Naive thymus-derived CD4-positive, alpha-beta T cell (primary cell): ENCODE measurements at places on chromosomes 16 and 17. TPM values are rescaled to one million over a fixed set of nuclear protein-coding genes. Genes with fewer than 3 reads are reported as not detected.

Gene HBQ1
- not detected for total RNA-seq

Gene SCN4A
- 0.08 TPM for total RNA-seq

- H3K36me3 ChIP-seq = no peaks in the 10 kb centered on the region
- DNase-seq = no peak
- H3K4me3 ChIP-seq = no peak overlapping the region
- no peak overlapping the region for H3K27ac ChIP-seq
Observed at GRCh38 chr16:72876981-72877373, 171.0 kb downstream of the ZFHX3 start.

DNA sequence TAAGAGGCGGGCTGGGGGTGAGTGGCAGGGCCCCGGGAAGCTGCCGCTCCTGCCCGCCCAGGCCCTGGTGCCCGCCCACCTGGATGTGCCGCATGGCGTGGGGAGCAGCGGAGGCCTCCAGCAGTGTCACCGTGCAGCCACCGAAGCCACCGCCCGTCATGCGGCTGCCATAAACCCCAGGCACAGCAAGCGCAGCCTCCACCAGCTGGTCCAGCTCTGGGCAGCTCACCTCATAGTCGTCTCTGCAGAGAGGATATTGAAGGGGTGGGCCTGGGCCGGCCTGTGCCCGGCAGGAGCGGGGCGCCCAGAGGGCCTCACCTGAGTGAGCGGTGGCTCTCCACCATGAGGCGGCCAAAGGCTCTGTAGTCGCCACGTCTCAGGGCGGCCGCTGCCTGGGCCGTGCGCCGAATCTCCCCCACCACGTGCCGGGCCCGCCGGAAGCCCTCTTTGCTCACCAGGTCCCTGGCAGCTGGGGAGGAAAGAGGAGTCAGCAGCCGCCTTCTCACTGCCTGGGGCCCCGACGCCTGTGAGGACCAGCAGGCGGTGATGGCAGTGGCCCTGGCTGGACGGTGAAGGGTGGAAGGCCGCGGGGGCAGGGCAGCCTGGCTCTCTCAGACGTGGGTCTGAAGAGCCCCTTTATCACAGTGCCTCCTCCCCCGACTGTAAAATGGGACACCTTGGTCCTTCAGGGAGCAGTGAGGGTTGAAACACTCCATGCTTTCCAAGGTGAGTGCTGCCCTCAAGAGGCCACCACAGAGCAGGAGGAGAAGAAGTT is 6.7 kb downstream of the GALK1 start:
- no peaks in the 10 kb centered on the region for H3K27me3 ChIP-seq
- DNase-seq = no peak
- peaks cover 12% of the 10 kb centered on the region for H3K4me1 ChIP-seq
- H3K36me3 ChIP-seq = no peaks in the 10 kb centered on the region
- no peak overlapping the region for H3K4me3 ChIP-seq

Gene CALB2
- not detected for total RNA-seq

DNA sequence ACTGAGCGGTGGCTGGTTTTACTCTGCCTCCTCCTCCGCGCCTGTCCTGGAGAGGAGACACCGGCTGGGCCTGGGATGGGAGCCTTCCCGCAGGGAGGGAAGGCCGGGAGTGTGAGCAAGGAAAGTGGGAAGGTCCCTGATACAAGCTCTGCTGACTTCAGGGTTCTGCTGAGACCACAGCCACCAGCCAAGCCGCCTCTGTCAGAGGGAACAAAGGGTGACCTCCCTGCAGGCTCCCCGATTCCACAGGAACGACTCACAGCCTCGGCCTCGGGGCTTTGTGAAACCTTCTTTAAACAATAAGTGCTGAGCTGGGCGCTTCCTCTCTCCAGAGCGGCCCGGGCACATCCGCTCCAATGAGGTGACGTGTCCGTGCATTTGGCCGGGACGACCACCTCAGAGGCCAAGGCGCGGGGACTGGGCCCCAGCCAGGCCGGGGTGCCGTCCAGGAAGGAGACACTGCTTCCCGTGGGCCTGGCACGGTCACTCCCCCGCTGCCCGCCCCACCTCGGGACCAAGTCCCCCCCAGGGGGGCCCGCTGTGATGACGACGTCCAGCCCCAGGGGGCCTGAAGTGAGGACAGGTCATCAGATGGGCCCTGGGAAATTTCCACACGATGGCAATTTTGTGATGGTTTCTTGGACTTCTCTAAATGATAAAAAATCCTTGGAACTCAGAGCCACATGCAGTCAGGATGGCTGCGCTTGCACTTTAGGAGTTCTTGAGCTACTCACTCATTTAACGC is 11.8 kb upstream of the CIBAR2 start:
- DNase-seq = no peak
- H3K36me3 ChIP-seq = no peaks in the 10 kb centered on the region
- H3K4me1 ChIP-seq = no peaks in the 10 kb centered on the region
- H3K4me3 ChIP-seq = no peak overlapping the region

- DNase-seq = no peak
- H3K27me3 ChIP-seq = no peaks in the 10 kb centered on the region
- H3K36me3 ChIP-seq = no peaks in the 10 kb centered on the region
- no peak overlapping the region for H3K4me3 ChIP-seq
Observed at GRCh38 chr17:55648086-55648485, 74.6 kb downstream of the TMEM100 start.

GRCh38 chr16:4648917-4649316 is 24.3 kb downstream of the MGRN1 start:
- no peak overlapping the region for H3K4me3 ChIP-seq
- peaks cover 35% of the 10 kb centered on the region for H3K36me3 ChIP-seq
- H3K4me1 ChIP-seq = no peaks in the 10 kb centered on the region

Gene PALB2
- total RNA-seq = 15.2 TPM

DNA sequence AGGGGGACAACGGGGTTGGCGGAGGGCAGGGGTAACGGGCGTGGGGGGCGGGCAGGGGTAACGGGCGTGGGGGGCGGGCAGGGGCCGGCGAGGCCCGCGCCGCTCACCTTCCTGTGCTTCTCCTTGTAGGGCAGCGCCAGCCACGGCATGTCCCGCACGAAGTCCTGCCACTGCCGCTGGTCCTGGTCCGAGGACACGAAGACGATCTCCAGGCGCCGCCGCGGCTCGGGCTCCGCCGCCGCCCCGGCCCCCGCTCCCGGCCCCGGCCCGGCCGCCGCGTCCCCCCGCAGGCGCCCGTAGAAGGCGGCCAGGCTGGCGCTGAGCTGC is 401 bp downstream of the NXN start:
- H3K36me3 ChIP-seq = no peaks in the 10 kb centered on the region
- no peak overlapping the region for H3K4me3 ChIP-seq
- H3K27me3 ChIP-seq = peaks cover 6% of the 10 kb centered on the region
- H3K4me1 ChIP-seq = peaks cover 19% of the 10 kb centered on the region
- DNase-seq = no peak

GRCh38 chr17:1999557-2000251 is 25.4 kb downstream of the RTN4RL1 start:
- no peaks in the 10 kb centered on the region for H3K36me3 ChIP-seq
- no peak for DNase-seq
- H3K27ac ChIP-seq = no peak overlapping the region
- H3K4me1 ChIP-seq = no peaks in the 10 kb centered on the region
- no peak overlapping the region for H3K4me3 ChIP-seq

Gene ABCA8
- total RNA-seq = not detected

- H3K4me3 ChIP-seq = no peak overlapping the region
- no peaks in the 10 kb centered on the region for H3K27me3 ChIP-seq
- no peak for DNase-seq
- H3K4me1 ChIP-seq = no peaks in the 10 kb centered on the region
Observed at GRCh38 chr16:87161822-87162676, 155.1 kb downstream of the C16orf95 start.

Gene NECAB2
- total RNA-seq = not detected

GRCh38 chr17:56635641-56636040 is 42.1 kb downstream of the NOG start:
- no peaks in the 10 kb centered on the region for H3K27me3 ChIP-seq
- H3K36me3 ChIP-seq = no peaks in the 10 kb centered on the region
- no peak overlapping the region for H3K4me3 ChIP-seq
- no peak for DNase-seq

Gene ABI3
- 9.8 TPM for total RNA-seq

DNA sequence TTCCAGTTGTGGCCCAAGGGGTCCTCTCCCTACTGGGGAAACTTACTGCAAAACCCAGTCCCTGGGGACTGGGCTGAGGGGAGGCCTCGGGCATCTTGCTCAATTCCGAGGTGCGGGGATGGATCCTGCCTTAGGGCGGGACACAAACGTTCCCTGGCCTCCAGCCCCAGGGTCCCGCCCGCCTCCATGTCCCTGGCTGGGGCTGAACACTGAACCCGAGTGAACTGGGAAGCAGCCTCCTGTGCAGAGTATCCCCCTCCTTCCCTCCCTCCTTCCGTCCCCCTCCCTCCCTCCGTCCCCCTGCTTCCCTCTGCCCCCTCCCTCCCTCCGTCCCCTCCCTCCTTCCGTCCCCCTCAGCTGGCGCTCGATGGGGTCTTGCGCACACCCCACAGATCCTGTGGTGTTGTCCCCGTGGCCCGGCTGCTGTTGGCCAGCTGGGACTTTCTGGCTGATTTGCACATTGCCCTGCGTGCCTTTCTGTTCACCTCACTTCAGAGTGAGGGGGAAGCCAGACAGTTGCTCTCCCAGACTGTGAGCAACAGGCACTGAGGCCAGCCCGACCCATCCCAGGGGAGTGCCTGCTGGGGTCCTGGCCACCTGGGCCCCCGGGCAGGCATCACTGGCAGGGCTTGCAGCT is 5.5 kb downstream of the TRAF7 start:
- no peaks in the 10 kb centered on the region for H3K4me1 ChIP-seq
- H3K36me3 ChIP-seq = no peaks in the 10 kb centered on the region
- no peak overlapping the region for H3K4me3 ChIP-seq
- no peaks in the 10 kb centered on the region for H3K27me3 ChIP-seq
- DNase-seq = no peak

GRCh38 chr17:38710985-38711384 is 5.9 kb downstream of the MLLT6 start:
- no peak overlapping the region for H3K4me3 ChIP-seq
- DNase-seq = no peak
- H3K4me1 ChIP-seq = peaks cover 22% of the 10 kb centered on the region

GRCh38 chr17:40371261-40371929 is 6.9 kb upstream of the GJD3 start:
- no peak overlapping the region for H3K4me3 ChIP-seq
- no peak overlapping the region for H3K27ac ChIP-seq
- peak; percentile 24 for DNase-seq

- no peaks in the 10 kb centered on the region for H3K36me3 ChIP-seq
- no peak for DNase-seq
- no peak overlapping the region for H3K4me3 ChIP-seq
- no peaks in the 10 kb centered on the region for H3K27me3 ChIP-seq
- peaks cover 12% of the 10 kb centered on the region for H3K4me1 ChIP-seq
- H3K27ac ChIP-seq = no peak overlapping the region
Observed at GRCh38 chr17:57082441-57082840, 2.6 kb upstream of the AKAP1 start.

- no peaks in the 10 kb centered on the region for H3K36me3 ChIP-seq
- H3K4me3 ChIP-seq = no peak overlapping the region
- no peaks in the 10 kb centered on the region for H3K27me3 ChIP-seq
- H3K4me1 ChIP-seq = no peaks in the 10 kb centered on the region
- DNase-seq = no peak
Observed at GRCh38 chr17:1591474-1592090, 29.0 kb upstream of the PITPNA start.

Gene ADGRG1
- 3.5 and 5.0 TPM in 2 replicates for total RNA-seq

Gene EIF4A3
- 105 TPM for total RNA-seq

Gene ARHGDIA
- 671 TPM for total RNA-seq

- no peaks in the 10 kb centered on the region for H3K27me3 ChIP-seq
- no peaks in the 10 kb centered on the region for H3K36me3 ChIP-seq
- no peak overlapping the region for H3K4me3 ChIP-seq
- H3K4me1 ChIP-seq = peaks cover 12% of the 10 kb centered on the region
Observed at GRCh38 chr17:50128441-50129352, 1.3 kb downstream of the SAMD14 start.

GRCh38 chr16:13110124-13110796 is 208.9 kb downstream of the SHISA9 start:
- no peak overlapping the region for H3K27ac ChIP-seq
- no peaks in the 10 kb centered on the region for H3K27me3 ChIP-seq
- no peak for DNase-seq
- H3K4me3 ChIP-seq = no peak overlapping the region
- H3K4me1 ChIP-seq = no peaks in the 10 kb centered on the region
